ENCODE measurements at places on chromosomes 11 and 22.

GRCh38 chr22:31616315-31616980, 45.6 kb downstream of the PISD start:
- DNase-seq, result no peak

DNA sequence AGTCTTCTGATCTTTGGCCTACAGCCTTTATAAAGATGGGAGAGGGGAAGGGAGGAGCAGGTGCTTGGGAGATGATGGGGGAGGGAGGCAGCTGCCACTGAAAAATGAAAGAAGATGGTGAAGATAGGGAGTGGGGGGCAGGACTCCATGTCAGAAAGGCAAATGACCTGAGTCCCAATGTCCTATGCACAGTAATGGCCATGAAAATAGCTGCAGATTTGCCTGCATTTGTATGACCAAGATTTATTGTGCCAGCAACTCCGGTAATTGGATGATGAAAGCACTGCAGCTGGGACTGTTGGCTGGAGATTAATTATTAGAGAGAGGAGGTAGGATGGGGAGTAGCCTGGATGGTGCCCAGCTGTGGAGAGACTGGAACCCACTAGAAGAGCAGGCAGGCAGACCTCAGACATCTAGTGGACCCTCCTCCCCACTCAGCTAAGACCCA, 36.1 kb downstream of the NEU3 start:
- DNase-seq, result no peak

GRCh38 chr22:38239101-38239761, 33.6 kb downstream of the TMEM184B start:
- DNase-seq, result no peak

DNA sequence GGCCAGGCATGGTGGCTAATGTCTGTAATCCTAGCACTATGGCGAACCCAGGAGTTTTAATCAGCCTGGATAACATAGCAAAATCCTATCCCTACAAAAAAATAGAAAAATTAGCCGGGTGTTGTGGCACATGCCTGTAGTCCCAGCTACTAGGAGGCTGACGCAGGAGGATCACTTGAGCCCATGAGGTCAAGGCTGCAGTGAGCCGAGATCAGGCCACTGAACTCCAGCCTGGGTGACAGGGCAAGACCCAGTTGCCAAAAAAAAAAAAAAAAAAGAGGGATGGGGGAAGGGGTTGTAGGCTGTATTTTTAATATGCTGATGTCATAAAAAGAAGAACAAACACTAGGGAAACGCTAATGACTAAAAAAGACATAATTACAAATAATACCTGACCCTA, 12.1 kb downstream of the DDX6 start:
- no peak for DNase-seq

- DNase-seq, result no peak
These were observed 882 bp upstream of the MAP4K2 start for GRCh38 chr11:64803846-64804345.

DNA sequence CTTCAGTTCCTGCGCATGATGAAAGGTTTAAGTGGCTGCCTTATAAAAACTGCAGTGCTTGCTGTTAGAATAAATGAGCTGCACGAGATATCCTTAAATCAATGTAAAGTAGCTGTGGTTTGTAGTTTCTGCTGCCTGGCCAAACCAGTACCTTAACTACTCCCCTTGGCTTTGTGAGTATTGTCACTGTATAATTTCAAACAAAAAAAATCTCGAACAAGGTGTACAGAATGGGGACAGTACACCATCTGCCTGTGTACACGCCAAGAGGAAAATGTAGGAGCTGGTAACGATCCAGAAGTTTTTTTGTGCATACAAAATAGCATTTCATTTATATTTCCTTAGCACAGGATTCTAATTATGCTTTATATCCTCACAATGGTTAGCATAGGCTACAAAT, 20.6 kb upstream of the NDUFC2 start:
- DNase-seq, result no peak

- DNase-seq, result peak; percentile 72
These were observed 12.5 kb upstream of the TMPRSS6 start for GRCh38 chr22:37121887-37122591.

DNA sequence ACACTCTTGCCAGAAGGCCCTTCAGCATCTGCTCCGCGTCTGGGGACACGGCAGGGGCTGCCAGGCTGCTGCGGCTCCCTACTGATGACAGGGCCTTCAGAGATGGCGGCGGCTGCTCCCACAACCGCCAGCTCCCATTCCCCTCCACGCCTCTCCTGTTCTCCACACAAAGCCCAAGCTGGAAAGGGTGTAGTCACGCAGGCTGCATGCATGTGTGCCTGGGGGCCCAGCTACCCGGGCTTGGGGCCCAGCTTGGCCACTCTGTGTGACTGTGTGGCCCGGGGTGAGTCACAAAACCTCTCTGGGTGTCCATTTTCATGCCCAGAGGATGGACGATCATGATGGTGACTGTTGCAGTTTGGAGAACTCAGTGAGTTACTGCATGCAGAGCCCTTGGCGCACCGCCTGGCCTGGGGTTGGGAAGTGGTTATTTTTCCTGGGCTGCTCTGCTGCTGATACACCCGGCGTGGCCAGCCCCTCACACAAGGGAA, 31.7 kb upstream of the PARVB start:
- DNase-seq, result no peak

GRCh38 chr11:33716243-33716642, 15.6 kb upstream of the C11orf91 start:
- no peak for DNase-seq

DNA sequence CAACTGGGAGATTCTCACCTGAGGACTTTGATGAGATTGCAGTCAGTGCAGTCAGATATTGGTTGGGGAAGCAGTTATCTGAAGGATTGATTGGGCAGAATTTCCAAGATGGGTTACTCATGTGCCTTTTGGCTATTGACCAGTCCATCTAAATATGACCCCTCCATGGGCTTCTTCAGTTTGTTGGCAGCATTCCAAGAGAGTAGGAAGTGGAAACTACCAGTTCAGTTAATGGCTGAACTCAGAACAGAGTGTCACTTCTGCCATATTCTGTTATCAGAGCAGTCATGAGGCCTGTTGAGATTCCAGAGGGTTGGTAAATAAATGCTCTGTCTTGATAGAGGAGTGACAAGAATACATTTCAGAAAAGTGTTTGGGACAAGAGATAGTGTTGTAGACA, 71.0 kb downstream of the CYP2R1 start:
- no peak for DNase-seq

DNA sequence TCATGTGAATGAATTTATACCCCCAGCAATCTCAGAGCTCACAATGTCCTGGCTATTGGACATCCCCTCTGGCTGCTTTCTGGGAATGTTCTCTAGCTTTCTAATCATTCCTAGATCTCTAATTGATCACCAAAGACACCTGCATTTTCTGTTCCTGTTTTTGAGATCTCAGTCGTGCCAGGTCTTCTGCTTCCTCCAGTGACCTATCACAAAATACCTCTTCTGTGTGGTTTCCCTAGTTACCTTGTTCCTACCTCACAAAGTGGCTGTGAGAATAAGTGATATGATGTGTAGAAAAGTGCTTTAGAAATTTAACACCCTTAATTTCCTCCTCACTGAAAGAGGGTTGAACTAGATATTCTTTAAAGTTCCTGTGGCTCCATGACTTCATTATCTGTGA, 92.2 kb downstream of the LUZP2 start:
- no peak for DNase-seq

- no peak for DNase-seq
These were observed 8.3 kb downstream of the KRTAP5-11 start for GRCh38 chr11:71574418-71574817.

DNA sequence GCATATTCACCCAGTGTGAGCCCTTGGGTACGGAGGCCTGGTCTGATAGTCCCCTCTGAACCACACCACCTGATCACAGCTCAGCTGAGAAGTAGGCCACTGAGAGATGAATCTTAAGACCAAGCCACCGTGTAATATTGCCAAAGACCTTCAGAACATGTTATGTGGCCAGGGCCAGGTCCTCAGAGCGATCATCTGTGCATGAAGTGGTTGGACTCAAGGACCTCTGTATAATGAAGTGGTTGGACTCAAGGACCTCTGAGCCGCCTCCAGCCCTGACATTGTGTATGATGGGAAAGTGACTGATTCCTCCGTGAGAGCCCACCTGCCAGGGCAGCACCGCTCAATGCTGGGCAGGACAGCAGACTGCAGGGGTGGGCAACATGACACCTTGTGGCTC, 70.2 kb downstream of the TP53I11 start:
- DNase-seq, result no peak

DNA sequence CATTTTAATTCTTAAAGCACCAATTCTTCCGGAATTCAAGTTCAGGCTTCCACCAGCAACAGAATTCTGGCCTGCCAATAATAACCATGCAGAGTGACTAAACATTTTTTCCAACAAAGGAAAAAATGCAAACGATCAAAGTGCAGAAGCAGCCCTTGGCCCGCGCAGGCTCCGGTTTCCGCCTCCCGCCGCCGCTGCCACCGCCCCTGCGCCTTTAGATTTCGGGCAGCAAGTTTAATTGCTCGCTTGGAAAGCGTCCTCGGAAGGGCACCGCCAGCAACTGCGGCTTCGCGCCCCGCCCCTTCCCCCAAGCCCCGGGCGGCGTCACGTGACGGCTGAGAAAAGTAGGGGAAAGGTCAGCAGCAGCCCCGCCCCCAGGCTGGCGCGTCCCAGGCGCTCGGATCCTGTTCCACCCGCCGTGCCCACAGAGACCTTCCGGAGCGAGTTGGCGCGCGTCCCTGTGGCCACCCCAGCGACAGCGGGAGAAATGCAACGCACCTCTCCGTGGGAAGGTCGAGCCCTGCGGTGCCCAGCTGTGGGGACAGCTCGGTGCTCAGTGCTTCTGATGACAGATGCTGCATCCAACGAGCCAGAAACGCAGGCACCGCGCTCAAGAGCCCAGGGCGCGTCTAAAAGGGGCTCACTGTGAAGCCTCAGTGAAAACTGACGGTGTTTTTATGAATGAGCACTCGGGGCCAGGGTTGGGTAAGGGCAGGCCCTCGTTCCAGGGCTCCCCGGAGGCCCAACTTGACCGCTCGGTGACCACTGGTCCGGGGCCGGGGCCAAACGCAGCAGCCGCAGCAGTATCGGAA, 2.5 kb downstream of the CPT1A start:
- peak; percentile 82 for DNase-seq

DNA sequence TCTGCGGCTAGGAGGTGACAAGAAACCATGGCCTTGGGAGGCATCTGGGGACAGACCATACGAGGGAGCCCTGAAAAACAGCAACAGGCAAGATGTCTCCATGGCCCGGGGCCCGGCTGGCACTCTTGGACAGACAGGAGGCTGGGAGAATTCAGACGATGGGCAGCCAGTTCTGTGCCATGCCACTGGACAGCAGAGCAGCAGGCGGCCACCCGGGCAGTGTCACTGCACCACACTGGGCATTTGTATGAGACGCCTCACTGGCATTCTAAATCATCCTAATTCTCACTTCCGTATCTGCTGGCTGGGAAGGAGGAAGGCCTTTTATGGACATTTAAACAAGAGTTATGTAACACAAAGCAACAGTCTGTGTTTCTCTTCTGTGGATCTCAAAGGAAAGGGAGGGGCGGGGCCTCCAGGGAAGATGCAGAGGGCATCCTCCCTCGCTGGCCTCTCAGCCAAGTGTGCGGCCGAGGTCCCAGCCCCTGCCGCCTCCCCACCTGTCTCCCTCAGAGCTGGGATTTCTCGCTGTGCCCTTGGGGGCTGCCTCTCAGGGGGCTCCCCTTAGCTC, 350.3 kb downstream of the SHANK2 start:
- DNase-seq, result no peak

GRCh38 chr11:64531906-64532312, 59.1 kb upstream of the SLC22A12 start:
- DNase-seq, result no peak

Data from activated CD4-positive, alpha-beta T cell treated with anti-CD3 and anti-CD28 coated beads, Interleukin-2, amount 50 U/mL, for 24 hours (primary cell).